Mammary epithelial cell (primary cell): ENCODE measurements at places on chromosomes 1 and 21. TPM values are rescaled to one million over a fixed set of nuclear protein-coding genes. Genes with fewer than 3 reads are reported as not detected.

DNA sequence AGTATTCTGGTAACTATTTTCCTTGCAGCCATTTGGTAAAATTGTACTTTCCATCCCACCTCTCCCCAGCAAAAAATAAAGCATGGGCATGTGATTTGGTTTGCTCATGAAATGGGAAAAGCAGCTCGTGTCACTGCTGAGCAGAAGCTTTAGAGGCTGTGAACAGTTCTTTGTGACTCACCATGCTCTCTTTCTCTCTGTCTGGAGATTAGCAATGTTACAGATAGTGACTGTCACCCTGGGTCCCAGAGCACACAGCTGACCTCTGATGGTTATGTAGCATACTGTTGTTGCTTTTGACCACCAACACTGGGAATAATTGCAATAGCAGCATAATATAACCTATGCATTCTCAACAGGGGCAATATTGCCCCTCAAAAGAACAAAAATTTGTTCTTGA, 70.6 kb downstream of the RGS2 start:
- DNase-seq: peak; percentile 43

GPR161 gene
- total RNA-seq: 25.1 and 27.1 TPM in 2 replicates

DNA sequence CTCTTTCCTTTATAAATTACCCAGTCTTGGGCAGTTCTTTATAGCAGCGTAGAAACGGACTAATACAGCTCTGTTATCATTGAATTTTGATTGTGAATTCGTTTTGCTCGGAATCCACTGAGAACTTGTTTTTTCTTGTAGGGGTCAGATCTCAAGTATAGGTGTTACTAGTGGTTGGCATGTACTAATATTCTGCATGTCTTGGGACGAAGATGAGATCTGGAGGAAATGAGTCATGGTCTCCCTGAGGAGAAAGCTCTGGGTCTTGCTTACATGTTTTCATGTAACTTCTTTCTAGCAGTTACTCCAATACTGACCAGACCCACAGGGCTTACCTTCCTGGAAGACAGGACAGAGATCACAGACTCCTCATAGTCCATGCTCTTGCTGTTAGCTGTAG, 30.3 kb downstream of the ZSCAN20 start:
- peak; percentile 58 for DNase-seq

CLDN19 gene
- total RNA-seq: not detected in 2 replicates

ATP5PF gene
- 27.2 TPM for total RNA-seq

DNA sequence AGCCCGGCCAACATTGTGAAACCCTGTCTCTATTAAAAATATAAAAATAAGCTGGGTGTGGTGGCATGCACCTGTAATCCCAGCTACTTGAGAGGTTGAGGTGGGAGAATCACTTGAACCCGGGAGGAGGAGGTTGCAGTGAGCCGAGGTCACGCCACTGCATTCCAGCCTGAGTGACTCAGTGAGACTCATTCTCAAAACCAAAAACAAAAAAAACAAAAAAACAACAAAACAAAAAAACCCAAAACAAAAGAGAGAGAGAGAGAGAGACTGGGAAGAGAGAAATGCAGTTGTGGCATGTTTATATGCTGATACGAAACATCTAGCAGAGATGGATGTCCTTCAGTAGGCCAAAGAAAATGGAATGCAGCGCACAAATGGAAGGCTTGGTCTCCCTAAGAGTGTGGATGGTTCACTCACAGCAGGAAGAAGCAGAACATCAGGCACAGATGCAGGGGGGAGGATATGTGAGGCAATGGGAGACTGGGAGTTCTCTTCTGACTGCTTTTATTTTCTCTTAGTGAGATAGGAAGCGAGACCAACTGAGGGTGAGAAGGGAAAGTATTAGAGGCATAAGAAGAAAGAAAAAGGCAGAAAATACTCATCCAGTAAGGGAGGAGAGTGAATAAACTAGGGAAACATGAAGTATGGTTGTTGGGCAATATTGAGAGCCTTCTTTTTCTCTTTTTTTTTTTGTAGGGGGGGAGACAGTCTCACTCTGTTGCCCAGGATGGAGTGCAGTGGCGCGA, 16.0 kb downstream of the THEM4 start:
- DNase-seq: no peak

- no peak for DNase-seq
Measured at GRCh38 chr1:183842795-183843144, 37.9 kb downstream of the RGL1 start.

DNA sequence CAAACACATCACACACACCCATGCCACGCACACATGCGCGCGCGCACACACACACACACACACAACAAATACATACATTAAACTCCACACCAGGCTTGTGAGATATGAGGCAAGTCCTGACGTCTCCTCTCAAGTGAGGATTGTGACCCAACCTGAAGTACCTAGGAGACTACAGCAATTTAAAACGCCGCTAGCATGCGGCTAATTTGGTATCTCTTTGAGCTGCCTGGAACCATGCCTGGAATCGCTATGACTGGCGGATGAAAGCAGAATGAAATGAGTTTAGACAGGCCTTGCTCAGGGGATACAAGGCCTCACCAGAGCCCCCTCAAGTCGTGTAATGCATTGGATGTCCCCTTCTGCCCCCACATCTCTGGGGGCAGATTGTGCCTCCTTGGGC, 1.6 kb upstream of the RAB7B start:
- DNase-seq: peak; percentile 77

- DNase-seq: no peak
Measured at GRCh38 chr21:25737421-25737820, 2.6 kb downstream of the GABPA start.

DNA sequence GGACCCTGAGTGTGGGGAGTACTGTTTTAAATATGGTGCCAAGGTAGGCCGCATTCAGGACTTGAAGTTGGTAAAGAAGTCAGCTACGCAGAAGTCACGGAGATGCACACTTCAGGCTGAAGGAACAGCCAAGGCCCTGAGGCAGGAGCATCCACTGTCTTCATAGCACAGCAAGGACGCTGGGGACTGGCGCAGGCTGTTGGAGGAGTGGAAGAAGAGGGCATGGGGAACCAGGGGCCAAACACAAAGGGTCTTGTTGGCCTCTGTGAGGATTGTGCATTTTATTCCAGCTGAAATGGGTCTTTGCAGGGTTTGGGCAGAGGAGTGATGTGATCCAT, 16.6 kb downstream of the DNAJC16 start:
- DNase-seq: no peak

ORC1 gene
- 1.2 TPM for total RNA-seq

DNA sequence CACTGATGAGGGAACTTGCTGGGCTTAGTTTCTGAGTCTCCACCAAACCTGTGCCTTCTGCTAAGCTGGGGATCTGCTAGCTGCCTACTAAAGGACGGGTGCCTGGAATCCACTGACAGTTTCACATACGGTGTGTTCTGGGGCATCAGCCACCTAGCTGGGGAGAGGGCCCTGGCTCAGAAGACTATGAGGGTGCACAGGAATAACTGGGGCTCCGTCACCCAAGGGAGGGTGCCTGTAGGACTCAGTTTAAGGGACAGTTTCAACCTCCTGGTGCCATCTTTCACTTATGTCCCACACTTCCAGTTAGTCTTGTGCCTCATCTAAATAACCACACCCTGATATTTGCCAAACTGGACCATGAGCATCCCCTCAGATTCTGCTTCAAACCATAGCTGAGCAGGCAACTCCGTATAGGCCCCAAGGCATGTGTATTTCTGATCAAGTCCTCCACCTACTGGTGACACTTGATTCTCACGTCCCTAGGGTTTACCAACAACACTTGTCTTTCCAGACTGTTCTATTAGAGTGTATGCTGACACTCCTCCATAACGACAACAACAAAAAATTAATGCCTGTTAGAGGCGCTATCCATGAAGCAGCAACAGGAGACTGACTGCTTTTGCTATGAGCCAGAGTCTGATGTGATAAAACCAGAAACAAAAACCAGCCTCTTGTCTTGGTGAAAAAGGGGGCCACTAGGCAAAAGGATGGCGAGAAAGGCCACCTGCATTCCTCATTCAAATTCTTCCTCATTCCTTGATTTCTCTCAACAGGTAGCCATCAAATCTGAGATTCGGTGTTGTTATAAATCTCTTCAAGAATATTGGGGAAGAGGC, 55.0 kb upstream of the PAXBP1 start:
- DNase-seq: peak; percentile 38

- no peak for DNase-seq
Measured at GRCh38 chr1:86852289-86852688, 61.6 kb downstream of the SELENOF start.

DNA sequence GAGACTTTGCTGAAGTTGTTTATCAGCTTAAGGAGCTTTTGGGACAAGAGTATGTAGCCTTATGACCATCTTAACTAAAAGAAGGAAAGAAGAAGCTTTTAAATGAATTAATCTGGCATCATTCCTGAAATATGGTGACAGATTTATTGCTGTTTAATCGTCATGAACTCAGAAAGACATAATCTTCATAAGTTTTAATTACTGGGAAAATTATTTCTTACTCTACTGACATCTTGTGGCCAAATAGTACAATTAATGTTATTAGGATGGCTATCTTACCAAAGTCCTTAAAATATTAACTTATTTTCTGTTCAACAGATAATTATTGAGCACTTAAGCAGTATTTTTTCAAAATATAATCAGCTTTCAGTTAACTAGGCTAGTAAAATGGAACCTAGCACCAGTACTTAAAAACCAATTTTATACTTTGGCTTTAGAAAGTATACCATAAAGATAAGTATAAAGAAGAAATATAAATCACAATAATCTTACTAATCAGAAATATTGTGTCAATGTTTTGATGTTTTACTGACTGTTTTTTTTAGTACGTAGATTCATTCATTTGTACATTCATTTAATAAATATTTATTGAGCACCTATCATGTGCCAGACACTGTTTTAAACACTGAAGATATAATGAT, 34.7 kb upstream of the GPR25 start:
- no peak for DNase-seq

GRCh38 chr1:202288177-202288576, 53.6 kb downstream of the UBE2T start:
- no peak for DNase-seq

DNA sequence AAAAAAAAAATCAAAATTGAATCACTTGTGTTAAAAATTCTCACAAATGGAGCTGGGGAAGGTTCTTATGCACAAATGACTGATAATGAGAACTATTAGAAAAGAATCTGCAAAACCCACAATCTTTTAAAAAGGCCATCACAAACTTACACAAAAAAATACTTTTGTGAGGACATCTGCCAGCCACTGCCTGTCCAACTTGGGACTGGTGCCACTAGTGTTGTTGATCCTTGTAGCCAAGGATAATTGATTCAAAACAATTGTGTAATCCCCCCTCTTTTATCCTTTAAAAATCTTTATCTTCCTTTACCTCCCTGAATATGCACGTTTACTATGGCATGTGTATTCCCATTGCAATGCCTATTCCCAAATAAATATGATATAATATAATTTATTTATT, 39.2 kb upstream of the THEM4 start:
- no peak for DNase-seq

DNA sequence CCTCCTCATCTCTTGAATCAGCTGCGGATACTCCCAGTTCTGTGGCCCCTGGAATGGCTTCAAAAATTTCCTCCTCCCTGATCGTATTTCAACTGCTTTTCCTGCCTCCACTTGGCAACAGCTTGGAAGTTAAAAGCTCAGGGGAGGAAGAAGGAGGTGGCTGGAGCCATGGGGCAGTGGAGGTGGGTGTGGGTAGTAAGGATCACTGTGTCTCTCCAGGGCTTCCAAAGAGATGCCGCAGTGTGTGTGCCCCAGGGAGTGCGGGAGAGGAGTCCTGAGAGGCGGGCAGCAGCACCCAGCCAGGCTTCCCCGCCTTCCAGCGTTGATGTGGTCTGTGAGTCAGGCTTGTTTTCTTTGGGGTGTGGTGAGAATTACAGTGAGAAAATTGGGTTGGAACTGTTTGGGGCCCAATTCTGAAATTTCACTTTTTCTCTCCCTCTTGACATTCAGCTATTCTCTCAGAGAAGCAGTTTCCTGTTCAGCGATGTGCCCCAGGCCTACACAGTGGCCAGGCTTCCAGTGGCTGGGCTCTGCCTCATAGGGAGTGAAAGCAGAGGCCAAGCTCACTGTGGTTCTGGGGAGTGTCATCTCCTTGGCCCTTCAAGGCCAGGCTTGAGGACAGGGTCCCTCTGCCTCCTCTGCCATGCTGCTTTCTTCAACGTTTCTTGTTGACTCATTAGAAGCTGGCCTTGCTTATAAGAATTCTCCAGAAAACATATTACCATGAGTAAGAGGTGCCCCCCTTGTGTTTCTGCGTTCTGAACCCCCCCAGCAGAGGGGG, 69.0 kb downstream of the PGM1 start:
- DNase-seq: peak; percentile 95

LIN28A gene
- total RNA-seq: not detected in 2 replicates

DNA sequence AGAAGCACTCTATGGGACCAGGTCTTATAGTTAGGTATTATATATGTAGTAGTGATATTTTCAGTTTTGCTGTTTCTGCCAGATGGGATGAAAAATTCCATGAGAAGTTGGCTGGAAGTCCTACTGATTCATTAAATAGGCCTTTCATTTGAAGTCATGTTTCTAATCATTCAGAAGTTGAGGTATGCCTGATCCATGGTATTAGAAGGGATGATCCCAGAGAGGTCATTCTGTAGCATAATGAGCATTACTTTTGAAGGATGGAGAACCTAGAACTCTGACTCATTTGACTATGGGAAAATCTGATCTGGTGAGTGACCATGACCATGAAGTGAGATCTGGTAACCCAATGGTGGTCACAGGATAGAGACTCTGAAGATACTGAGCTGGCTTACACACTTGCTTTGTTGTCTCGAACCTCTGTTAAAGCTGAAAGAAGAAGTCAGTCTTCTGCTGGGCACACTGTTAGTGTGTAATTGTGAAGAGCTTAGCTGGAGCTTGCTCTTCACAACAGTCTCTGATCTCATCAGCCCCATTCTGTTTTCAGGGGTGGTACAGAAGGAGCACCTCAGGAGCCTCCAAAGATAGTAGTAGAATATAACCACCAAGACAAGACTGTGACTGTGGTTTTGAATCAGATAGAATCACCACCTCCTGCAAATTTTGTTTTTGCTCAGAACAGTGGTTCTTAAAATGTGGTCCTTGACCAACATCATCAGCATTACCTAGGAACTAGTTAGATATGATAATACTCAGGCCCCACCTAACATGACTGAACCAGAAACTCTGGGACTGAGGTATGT, 9.0 kb downstream of the MGST3 start:
- DNase-seq: no peak

DNA sequence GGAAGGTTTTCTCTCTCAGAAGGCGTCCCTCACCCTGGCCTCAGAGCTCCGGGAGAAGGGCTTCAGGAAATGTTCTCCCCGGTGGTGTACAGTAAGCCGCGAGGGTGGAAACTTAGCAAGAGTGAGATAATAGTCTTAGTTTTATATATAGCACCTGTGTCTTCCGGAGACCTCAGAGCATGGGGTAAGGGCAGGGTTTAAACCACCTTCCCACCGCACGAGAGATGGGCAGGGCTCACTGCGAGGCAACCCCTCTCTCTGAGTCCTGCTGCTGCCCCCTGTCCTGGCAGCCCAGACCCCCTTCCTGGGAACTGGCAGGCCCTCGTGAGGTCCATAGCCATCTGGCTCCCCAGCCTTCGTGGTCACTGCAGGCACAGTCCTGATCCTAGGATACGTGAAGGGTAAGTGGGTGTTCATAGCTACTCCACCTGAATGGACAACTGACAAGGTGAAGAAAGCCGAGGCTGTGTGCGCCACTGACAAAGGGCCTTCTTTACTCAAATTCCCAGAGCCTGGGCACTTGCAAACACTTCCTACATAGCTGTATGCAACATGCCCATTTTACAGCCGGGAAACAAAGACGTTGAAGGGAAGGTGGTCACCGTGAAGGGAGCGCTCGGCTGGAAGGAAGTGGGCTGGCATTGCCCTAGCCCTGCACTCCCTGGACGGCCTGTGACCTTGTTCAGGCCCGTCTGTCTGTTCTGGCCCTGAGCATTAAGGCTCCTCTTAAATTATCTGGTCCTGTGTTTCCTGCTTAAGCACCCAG, 26.9 kb downstream of the ITPKB start:
- no peak for DNase-seq
